ENCODE measurements at places on chromosomes 7 and 10.

DNA sequence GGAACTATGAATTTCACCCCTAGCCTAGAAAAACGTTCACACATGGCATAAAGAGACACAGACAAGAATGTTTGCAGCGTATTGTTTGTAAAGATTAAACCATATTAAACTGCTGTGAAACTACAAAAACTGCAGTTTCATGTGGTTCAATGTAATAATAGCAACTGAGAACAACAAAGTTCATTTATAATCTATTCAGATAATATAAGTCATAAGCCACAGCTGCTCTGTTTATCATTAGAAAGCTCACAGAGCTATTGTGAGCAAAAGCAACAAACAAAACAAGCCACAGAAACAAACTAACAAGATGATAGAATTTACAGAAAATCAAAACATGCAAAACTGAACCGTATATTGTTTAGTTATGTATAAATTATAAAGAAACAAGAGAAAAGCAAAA, 113.5 kb downstream of the AHR start:
- no peak for DNase-seq

- no peak for DNase-seq
Measured at GRCh38 chr7:115754226-115754625, 276.3 kb downstream of the TFEC start.

- no peak for DNase-seq
Measured at GRCh38 chr10:63901228-63901627, 380.0 kb downstream of the REEP3 start.

DNA sequence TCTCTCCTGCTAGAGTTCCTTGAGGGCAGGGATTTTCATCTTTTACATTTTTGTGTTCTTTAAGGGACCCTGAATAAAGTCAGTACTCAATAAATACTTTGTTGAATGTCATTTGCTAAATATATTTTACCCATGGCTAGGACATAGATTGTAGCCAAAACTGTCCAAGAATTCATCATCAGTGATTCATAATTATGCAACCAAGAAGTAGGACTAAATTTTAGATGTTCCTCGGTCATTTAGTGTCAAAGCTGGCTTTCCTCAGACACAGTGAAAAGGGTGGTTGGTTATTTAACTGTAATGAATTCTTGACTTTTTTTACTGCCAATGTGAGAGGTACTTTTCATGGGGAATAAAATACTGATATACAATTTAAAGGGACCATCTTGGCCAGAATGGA, 3.3 kb downstream of the NUDT13 start:
- no peak for DNase-seq

- no peak for DNase-seq
Measured at GRCh38 chr7:113784316-113784715, 134.5 kb downstream of the PPP1R3A start.

GRCh38 chr7:16515785-16516685, 10.6 kb upstream of the LRRC72 start:
- no peak for DNase-seq

DNA sequence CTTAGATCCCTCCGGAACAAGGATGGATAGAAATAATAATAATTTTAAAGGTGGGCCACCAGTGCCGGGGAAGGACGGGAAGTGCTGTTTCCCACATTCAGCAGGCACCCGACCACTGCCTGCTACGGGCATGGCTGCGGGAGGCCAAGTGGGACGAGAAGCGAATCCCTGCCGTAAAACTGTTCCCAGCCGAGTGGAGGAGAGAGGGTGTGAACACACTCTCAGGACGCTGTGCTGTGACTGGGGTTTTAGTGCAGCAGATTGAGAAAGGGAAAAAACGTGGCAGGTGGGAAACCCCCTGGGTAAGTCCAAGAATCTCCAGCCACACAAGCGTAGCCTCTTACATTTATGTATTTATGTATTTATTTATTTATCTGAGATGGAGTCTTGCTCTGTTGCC, 158.8 kb downstream of the DNAJB6 start:
- no peak for DNase-seq

- no peak for DNase-seq
Measured at GRCh38 chr7:157793973-157794745, 457.4 kb downstream of the DNAJB6 start.

- no peak for DNase-seq
Measured at GRCh38 chr7:85736085-85736484, 549.2 kb upstream of the SEMA3D start.

- DNase-seq, result no peak
Measured at GRCh38 chr7:43960933-43961332, 34.7 kb downstream of the UBE2D4 start.

DNA sequence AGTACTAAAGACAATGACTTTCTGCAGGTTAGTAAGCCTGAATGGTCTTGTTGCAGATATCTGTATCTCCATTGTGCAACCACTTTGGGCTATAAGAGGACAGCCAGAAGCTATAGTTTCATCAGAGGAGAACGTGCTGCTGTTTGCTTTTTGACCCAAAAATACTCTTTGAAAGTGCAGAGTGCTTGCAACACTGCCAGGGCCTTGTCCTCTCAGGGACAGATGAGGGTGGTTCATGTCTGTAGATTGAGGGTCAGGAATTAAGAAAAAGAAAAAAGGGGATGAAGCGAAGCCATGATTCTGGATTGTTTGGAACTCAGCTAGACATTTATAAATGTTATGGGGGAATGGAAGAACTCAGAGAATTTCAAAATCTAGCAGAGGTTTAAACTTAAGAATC, 212.5 kb downstream of the SEC23IP start:
- DNase-seq, result no peak

GRCh38 chr10:79142064-79142491, 73.3 kb downstream of the ZMIZ1 start:
- DNase-seq, result no peak

GRCh38 chr7:156389116-156389692, 251.4 kb upstream of the RNF32 start:
- DNase-seq, result no peak

DNA sequence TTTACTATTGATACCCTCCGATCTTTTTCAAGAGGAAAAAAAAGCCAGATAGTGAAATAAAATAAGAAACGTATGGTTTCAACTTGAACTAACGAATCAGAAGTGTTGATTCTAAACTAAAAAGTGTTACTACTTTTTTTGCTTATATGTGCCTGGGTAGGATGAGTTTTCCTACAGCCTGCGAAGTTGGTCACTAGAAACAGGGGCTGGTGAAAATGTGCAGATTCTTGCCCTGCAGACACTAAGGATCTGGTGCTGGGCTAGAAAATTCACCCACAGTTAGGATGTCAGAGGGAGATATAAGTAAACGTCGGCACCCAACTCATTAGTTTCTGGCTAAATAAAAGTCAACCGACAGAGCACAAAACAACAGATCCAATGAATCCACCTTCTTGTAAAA, 298.7 kb upstream of the NFE2L3 start:
- DNase-seq, result no peak

GRCh38 chr7:2821842-2822507, 22.1 kb downstream of the GNA12 start:
- DNase-seq, result no peak

DNA sequence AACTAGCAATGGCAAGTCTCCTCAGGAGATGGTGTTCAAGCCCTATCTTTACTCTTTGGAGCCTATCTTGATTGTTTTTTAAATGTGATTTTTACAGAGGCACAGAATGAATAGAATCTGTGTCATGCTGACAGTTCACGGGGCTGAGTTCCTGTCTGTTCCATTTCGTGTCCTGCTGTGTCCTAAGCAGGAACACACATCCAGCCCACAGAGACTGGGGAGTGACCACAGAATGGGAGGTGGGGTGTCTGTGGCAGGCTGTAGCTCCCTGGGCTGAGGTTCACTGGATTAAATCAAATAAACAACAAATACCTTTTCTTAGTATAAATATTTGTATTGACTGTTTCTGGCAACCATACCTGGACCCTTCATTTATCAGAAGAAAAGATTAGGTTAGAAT, 73.4 kb upstream of the CARD11 start:
- no peak for DNase-seq

GRCh38 chr10:79295563-79295962, 51.7 kb upstream of the PPIF start:
- DNase-seq, result no peak

GRCh38 chr7:137933270-137934017, 68.4 kb downstream of the CREB3L2 start:
- DNase-seq, result no peak

DNA sequence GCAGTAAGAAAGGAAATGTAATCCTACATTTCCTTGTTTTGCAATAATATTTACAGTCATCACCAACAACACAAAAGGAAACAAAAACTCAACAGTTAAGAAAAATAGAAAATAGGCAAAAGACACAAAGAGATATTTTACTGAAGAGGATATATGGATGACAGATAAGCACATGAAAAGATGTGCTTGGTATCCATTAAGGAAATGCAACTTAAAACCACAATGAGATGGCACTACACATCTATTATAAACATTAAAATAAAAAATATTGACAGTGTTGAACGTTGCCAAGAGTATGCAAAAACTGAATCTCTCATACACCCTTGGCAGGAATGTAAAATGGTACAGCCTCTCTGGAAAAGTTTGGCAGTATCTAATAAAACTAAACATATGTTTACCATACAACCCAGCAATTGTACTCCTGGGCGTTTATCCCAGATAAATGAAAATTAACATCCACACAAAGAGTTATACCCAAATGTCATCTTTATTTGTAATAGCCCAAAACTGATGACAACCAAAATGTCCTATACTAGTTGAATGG, 5.4 kb downstream of the CEP41 start:
- no peak for DNase-seq

DNA sequence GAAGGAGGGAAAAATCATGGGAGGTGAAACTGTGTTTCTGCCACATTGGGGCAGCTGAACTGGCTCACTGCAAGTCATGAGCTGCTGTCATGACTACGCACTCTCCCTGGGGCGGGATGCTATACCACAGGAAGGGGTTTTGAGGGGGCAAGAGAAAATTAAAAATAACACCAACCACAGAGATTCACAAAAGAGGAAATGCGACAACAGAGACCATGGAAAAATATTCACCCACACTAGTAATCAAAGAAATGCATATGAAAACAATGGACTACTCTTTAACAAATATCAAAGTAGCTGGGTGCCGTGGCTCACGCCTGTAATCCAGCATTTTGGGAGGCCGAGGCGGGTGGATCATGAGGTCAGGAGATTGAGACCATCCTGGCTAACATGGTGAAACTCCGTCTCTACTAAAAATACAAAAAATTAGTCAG, 65.2 kb upstream of the TM9SF3 start:
- no peak for DNase-seq

DNA sequence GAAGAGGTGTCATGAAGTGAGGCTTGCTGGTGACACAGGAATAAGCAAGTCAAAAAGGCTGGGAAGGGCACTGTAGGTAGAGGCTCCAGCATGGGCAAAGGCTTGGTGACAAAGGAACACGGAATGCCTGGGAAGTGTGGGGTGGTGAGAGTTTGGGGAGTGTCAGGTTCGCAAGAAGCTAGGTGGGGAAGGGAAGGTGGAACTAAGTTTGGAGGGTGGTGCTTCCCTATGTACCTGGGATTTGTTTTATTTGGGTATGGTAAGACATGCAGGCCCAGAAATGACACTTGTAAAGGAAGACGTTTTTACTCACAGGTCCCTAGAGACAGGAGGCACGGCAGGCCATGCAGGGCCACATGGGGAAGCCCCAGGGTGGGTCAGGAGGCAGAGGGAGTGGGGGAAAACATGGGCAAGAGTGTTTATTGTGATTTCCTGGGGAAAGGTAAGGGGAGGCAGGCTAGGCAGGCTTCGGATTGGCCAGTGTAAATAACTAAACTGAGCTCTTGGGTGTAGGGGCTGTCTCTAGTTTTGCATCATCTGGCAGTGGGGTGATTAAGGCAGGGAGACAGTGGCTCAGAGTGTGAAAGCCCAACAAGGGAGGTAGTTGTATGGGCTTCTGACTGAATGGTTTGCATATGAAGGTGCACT, 52.1 kb downstream of the SH2D4B start:
- DNase-seq, result no peak

DNA sequence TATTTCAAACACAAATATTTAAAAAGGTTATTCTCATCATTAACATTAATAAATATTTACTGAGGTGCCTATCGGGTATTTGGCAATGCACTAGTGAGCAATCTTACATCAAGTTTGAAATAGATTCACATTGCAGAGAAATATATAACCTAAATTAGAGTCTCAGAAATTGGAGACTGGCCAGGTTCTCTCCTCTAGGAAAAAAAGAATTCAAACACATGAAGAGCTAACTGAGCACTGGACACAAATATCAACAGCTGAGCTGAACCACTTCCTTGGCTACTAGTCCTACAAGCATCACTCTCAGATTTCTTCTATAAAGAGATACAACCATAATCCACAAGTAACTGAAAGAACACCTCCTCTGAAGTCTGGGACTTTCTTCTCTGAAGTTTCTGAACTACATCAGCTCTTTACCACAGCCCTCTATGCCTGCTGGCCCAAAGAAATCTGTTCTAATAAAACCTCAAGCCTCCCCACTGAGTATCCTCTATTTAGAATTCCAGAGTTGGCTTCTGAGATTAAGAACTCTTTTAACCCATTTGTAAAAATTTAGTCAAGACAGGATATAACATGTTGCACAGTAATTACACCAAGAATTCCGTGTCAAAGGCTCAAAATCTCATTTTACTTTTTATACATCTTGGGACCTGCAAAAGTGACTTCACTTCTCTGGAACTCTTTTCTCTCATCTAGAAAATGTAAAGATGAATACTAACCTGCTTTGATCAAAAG, 45.2 kb downstream of the MTERF1 start:
- no peak for DNase-seq

DNA sequence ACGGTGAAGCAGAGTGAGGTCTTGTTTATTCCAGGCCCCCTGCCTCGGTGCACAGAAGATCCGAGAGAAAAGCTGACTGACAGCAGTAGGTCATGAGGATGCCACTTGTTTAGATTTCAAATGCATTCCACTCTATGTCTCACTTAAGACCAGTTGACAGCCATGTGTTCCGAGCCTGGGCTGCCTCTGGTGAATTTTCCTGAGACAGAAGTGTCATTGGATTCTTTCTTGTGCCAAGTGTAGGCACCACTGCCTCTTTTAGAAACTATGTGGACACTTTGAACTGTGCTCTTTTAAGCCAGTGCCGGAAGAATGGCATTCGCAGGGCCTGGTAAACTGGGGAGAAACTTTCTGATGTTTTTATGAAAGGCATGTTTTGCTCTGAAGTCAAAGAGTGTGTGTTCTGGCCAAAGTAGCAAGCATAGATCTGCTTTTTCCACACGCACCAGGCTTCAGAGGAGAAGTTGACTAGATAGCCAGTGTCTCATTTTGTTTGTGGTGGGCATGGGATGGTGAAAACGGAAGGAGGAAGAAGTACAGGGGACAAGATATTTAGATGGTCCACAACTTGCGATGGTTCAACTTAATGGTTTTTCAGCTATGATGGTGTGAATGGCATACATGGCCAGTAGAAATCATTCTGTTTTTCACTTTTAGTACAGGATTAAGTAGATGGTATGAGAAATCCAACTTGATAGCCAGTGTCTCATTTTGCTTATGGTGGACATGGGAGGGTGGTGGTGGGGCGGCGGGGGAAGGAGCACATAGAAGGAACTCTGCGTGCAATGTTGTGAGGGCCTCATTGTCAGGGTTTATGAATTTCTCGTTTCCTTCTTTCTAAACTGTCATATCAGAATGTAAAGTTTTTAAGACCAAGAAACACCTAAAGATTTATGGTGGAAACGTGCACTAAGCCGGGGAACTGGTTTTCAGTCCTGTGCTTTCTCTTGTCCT, 41.5 kb downstream of the CYP17A1 start:
- no peak for DNase-seq

GRCh38 chr7:154252046-154252445, 199.8 kb downstream of the DPP6 start:
- DNase-seq, result no peak

GRCh38 chr7:82757-83155, 109.6 kb upstream of the FAM20C start:
- no peak for DNase-seq
